Caudate nucleus (tissue), 63 donors: ENCODE measurements at places on chromosomes 3 and 15.

GRCh38 chr3:68483041-68483440 is 449.3 kb downstream of the TAFA4 start:
- no peak for DNase-seq

- DNase-seq = no peak
Observed at GRCh38 chr15:89442671-89443307, 53.6 kb downstream of the RHCG start.

DNA sequence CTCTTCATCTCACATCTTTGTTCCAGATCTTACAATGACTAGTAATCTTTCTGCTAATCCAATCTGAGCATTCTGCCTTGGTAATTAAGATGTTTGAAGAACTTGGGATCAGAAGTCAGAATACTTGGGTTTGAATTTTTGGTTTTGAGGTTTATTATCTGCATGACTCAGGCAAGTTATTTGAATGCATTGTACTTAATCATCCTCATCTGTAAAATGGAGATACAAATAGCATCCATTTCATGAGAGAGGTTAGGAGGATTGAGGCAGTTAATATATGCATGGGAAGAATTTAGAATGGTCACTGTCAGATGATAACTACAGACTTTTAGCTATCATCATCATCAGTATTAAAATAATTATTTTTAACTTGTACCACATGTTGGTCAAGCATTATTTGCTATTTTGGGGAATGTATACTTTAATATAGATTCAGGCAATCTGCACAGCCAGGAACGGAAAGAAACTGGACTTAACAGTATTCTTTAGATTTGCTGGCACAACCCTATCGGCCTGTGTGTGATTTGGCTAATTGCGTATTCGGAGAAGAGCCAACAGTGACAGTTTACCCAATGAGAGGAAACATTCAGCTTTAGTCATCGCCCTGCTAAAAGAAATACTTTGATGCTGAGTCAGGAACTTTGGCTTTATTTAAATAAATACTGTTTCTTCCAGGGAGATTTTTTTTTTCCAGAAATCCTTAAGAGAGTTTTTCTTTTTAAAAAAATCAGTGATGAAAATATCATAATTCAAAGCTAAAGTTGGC is 600.0 kb downstream of the ROBO1 start:
- DNase-seq = no peak

GRCh38 chr15:27545494-27546255 is 553.4 kb downstream of the OCA2 start:
- DNase-seq = no peak

DNA sequence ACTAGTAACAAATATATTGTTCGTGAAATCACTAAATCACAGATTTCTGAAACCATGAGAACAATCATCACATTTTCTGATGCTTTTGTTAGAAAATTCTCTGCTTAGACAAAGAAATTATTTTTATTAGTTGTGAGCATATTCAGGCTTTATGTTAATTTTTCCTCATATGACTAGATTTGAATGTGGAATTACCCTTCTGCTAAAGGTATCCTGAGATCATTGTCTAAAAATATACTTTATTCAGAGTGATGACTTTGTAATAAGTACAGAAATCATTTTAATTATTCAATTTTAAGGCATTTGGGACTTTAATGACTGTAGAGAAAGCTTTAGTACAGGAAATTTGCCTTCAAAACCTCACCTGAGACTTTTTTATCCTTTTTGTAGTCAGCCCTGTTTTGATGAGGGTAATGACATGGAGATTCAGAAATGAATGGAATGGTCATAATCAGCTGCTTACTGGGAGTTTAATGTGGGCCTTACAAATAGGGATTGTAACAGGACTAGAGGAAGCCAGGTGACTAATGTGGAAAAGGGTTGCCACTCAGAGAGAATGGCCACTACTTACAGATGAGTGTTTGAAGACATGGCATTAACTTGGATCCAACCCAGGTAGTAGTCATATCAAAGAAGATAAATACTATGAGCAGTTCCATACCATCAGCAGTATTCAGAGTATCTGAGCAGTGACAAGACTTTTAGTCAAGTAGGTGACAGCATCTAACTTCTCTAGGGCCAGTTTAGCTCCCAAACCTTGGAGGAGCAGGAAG is 148.3 kb downstream of the MBNL1 start:
- DNase-seq = no peak

- no peak for DNase-seq
Observed at GRCh38 chr3:151673974-151674373, 59.8 kb upstream of the AADACL2 start.

DNA sequence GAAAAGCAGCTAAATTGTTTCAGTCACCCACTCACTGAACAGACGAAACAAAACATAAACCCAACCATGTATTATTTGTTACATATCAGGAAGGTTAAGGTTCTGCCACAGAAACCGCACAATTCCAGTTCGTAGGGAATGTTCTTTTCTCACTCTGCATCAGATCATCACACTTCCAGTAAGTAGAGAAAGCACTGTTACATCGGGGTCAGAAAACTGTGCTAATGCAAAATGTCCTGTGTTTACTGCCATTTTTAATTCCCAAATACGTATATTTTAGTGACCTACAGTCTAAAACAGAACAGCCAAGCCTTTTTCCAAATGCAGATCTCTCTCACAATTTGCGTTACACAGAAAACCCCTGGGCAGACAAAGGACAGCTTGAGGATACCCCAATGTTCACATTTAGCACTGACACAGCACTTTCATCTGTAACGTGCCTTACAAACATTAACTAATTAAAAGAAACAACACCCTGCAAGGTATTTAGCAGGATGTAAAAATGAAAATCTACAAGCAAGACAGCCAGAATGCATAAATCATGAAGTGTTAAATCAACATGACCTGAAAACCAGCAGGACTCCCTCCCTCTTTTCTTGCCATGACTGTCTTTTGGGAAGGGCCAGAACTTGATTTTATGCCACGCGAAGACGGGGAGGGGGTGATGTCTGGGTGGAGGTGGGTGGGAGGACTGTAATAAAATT is 34.8 kb upstream of the SKIL start:
- no peak for DNase-seq

DNA sequence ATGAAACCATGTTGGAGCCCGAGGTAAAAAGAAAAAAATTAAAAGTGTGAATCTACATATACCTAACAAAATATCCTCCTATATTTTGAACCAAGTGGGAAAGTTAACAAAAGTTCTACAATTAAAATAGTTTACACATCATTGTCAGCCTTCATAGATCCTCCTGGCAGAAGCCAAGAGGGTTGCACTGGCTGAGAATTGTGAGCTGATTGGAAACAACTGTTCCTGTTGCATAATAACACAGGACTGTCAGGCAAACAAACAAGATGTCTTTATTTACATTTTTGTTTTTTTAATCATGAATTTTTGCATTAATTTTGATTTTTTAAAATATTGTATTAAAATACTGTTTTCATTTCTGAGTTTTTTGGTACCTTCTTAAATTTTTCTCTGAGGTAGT is 215.2 kb upstream of the MME start:
- no peak for DNase-seq

DNA sequence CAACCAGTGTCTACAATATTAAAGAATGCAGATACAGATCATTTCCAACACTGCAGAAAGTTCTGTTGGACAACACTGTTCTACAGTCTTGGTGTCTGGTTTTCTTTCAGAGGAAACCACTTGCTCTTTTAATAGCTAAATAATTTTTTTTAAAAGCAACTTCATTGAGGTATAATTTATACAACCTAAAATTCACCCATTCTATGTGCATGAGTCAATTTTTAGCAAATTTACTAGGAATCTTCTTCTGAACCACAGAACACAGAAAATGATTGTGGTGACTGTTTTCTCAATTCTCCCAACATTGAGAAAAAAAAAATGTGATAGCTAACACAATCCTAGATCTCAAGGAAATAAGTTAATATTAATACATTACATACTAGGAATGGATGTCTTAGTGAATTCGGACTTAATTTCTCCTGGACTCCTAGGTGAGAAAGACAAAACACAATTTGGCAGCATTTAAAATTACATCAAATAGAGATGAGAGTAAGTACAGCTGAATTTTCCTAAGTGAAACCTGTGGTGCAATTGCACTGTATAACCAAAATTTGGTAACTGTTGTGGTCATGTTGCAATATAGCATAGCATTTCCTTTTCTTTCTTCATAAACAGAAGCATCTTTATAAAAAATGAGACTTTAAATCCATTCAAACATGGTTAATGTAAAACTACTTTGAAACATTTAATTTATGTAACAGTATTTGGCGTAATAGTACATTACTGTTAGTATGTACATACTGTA is 15.3 kb upstream of the PLCL2 start:
- DNase-seq = no peak

DNA sequence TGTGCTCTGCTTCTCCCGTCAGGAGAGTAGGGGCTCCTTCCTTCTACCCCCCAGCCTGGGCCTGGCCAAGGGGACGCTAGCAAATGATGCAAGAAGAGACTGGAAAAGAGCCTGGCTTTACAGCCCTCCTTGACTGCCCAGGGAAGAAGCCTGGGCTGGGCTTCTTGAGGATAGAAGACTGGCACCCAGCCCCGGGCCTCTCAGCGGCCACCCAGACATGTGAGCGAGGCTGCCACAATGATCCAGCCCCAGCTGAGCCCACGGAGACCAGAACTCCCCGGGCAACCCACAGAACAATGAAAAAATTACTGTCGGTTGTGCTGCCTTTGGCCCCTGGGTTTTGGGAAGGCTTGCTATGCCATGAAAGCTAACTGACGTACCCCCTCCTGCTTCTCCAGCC is 100.6 kb upstream of the PRR20G start:
- DNase-seq = no peak

DNA sequence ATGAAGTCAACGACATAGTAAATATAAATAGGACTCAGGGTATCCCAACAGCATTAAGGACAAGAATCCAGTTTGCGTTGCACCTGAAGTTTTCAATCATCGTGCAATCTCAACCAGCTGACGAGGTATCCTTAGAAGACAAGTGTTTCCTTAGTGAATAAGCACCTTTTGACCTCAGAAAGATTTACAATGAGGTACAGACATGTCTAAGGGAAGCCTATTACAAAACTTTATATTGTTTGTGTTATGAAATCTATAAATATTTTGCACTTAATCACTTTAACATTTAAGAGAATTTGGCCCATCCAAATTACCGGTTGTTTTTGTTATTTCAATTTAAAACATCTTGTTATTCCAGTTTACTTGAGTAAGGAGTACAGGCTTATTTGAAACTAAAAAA is 64.9 kb upstream of the PRICKLE2 start:
- DNase-seq = no peak

GRCh38 chr15:77667338-77668234 is 34.9 kb upstream of the LINGO1 start:
- DNase-seq = no peak

DNA sequence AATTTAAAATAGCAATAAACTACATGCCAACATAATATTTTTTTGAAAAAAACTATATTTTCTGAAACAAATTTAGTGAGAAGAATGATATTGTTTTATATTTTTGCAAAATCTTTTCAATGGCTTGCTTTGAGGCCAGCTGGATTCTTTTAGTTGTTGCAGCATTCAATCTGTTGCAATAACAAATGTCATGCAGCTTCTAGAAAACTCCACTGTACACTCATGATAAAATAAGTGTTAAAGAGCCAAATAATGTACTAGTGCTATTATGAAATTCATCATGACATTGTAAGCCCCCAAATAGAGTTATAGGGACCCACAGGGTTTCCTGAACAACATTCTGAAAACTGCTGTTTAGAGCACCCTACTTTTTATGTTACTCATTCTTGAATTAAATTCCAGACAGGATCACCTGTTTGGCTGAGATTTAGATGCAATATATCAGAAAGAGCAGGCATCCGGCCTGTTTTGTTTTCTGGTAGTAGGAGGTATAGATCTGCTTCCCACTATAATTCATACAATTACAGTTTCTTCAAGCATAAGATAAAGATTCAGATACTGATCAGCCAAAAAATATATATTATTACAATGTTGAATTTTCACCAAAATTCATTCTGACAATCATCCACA is 703.0 kb upstream of the ZNF385D start:
- no peak for DNase-seq

DNA sequence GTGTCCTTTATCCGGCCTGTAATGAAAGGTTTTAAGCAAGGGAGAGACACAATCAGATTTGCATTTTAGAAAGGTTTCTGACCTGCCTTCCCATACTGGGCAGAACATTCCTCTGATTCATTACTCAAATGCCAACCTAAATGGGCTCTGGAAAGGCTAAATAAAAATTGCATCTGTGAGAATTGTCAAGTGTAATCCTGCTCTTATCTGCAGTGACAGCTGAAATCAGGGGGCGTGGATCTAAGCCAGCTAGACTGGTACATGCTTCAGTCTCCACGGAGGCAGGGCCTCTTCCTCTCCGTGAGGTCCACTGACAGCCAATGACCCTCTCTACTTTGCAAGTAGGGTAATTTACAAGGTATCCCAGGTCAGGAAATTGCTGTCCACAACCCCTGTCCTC is 32.5 kb upstream of the MINAR1 start:
- DNase-seq = no peak

DNA sequence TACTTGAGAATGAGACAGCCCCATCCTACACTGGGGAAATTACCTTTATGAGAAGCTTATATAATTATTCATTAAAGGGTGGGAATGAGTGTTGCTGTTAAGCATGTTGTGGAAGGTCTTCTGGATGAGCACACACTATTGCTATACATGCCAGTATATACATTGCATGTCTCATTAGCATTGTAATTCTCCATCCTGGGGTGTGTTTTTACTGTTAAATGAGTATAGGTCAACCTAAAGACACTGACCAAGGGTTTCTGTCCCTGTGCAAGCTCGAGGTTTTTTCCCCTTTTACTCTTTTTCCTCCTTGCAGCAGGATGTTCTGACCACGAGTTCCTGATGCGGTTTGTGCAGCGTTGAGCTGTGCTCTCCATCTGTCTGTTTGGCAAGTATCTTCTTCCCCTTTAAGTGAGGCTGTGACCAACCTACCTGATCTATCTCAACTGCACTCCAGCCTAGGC is 7.2 kb upstream of the IVD start:
- no peak for DNase-seq

DNA sequence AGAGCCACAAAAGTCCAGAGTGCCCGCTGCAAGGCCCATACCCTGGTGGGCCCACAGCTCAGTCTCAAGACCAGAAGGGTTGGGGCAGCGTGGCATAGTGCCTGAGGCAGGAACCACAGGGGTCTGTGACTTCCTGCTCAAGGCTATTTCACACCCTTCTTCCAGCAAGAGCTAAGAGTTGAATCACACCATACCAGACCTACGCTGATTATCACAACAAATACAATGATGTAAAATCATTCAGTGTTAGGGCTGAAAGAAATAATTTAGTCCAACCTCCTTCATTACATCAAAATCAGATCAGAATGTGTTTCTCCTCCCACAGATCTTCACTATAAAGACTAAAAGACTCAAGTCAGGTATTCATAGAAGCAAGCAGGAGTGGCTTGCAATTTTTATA is 27.8 kb upstream of the ST8SIA2 start:
- no peak for DNase-seq
